ENCODE measurements at places on chromosomes 3 and 15.
A peak's percentile ranks its signal among the peaks of the same experiment; 100 is the strongest.

GRCh38 chr3:13113346-13114330 lies 40.4 kb upstream of the IQSEC1 start:
- DNase-seq, result no peak

DNA sequence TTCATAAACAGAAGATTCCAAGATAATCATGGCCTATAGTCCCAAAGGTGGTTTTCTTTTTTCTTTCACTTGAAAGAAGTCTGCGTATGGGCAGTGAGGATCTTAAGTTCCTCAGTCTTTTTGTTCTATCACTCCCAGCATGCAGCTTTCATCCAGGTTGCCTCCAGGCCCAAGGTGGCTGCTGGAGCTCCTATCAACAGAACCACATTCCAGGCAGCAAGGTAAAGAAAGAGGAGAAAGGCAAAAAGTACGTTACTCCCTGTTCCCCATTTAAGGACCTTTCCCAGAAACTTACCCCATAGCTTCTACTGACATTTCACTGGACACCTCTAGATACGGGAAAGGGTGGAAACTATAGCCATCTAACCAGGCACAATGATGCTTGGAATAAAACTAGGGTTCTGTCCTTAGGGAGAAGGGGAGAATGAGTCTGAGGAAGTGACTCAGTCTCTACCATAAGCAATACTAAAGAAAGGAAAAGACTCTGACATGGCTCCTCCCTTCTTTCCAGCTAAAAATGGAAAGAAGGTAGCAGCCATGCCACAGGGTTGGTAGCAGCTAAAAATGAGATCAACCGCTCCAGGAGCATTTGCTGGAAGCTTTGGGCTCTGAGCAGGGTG lies 313.9 kb upstream of the NR2E3 start:
- no peak for DNase-seq

GRCh38 chr3:13044496-13045240 lies 28.6 kb downstream of the IQSEC1 start:
- DNase-seq, result no peak

GRCh38 chr3:129616713-129617112 lies 10.2 kb upstream of the PLXND1 start:
- DNase-seq, result no peak

DNA sequence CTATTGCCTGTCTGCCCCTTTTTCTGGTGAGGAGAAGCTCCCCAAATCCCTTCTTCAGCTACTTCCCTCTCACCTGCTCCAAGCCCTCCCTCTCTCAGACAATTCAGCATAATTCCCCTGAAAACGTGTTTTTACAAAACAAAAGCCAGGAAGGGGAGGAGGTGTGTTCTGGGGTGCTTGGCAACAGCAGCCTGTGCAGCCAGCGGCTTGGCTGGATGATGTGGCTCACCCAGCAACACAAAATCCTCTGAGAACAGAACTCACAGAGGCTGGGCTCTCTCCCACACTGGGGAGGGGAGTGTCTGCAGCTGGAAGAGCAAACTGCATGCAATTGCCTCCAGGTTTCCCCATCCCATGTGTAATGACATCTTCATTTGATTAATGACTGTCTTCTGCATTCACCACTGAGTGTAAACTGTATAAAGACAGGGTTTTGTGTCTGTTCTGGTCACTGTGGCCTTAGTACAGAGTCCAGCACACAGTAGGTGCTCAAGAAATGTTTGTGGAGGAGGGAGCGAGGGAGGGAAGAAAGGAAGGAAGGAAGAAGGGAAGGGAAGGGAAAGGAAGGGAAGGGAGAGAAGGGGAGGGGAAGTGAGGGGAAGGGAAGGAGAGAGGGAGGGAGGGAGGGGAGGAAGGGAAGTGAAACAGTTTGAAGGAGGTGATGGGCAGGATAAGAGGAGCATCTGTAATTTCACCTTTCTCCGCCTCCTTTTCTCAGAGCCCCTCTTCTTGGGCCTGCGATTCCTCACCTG lies 70.1 kb upstream of the GLCE start:
- DNase-seq, result no peak

- no peak for DNase-seq
Observed at GRCh38 chr3:107983247-107983646, 107.6 kb downstream of the CD47 start.

GRCh38 chr3:57911593-57911992 lies 96.6 kb upstream of the FLNB start:
- DNase-seq, result no peak

- no peak for DNase-seq
Observed at GRCh38 chr15:88995449-88995848, 82.3 kb upstream of the MFGE8 start.

DNA sequence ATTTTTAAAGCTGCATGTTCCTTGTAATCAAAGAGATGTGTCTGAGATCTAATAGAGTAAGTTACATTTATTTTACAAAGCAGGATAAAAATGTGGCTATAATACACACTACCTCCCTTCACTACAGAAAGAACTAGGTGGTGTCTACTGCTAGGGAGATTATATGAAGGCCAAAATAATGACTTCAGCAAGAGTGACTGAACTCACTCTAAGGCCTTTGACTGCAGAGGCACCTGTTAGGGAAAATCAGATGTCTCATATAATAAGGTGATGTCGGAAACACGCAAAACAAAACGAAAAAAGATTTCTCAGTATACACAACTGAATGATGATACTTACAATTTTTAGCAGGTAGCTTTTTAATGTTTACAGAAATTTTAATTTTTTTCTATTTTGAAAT lies 19.1 kb downstream of the B3GNT5 start:
- no peak for DNase-seq

DNA sequence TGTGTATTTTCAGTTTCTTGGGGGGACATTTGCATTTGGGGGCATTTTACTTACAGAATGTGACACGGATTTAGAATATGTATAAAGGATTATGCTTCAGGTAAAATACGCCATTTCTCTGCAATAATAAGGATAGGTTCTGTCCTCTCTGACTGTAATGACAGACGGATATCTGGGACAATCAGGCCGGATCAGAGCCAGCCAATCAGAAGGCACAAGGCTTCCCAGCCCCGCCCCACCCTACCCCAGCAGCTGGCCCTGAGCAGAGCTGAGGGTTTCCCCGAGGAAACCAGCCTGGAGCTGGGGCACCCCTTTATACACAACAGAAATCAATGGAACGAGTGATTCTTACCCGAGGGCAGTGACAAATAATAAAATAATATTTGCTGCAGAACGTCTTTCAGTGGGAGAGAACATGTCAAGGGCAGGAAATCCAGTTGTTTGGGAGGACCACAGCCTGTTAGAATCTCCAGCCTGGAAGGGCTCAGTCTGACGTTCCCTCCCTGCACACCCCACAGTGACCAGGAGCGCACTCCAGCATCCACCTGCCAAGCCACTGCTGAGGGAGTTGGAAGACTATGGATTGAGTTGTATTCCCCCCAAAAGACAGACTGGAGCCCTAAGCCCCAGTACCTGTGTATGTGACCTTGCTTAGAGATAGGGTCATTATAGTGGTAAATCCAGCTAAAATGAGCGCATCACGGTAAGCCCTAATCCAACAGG lies 30.3 kb upstream of the SEC13 start:
- DNase-seq, result no peak

DNA sequence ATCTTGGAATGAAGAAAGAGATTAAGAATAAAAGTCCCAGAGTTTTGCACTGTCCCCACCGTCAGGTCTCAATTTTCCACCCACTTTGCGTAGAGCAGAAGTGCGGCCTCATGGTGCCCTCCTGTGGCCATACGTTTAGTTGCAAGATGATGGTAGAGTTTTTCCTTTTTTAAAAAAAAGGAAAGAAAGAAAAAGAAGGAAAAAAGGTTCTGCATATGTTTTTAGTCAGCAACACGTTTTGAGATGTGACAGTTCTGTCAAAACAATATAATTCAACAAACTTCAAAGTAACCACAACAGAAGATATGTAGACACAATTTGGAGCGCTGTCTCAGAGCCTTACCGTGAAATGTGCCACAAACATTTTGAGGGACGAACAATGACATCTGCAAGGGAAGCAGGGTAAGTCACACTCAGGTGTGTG lies 24.6 kb downstream of the EBLN2 start:
- DNase-seq, result no peak

DNA sequence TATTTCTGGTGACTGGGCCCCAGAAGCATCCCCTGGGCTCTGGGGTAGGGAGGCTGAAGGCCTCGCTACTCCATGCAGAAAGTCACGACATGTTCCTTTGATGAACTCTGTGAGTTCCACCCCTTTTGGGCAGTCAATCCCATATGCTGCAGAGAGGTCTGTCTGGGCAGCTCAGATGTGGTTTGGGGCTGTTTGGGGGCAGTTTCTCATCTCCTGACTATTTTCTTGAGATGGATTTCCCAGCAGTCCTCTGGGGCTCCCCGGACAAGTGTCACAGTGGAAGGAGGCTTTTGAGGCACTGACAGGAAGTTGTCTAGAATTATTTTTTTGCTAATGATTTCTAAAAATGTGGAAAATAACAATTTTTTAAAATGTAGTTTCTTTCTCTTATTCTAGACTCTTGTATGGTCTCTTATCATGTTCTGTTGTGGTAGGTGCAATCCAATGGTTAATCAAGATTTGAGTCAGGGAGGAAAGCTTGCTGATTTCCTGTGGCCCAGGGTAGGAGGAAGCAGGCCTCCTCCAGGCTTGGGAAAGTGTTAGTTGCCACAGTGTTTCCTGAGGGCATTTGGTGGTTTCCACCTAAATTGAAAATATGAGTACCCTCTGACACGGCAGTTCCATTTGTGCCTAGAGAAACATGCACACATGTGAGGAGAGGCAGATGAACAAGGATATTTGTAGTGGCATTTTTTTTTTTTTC lies 19.9 kb upstream of the TATDN2 start:
- no peak for DNase-seq

DNA sequence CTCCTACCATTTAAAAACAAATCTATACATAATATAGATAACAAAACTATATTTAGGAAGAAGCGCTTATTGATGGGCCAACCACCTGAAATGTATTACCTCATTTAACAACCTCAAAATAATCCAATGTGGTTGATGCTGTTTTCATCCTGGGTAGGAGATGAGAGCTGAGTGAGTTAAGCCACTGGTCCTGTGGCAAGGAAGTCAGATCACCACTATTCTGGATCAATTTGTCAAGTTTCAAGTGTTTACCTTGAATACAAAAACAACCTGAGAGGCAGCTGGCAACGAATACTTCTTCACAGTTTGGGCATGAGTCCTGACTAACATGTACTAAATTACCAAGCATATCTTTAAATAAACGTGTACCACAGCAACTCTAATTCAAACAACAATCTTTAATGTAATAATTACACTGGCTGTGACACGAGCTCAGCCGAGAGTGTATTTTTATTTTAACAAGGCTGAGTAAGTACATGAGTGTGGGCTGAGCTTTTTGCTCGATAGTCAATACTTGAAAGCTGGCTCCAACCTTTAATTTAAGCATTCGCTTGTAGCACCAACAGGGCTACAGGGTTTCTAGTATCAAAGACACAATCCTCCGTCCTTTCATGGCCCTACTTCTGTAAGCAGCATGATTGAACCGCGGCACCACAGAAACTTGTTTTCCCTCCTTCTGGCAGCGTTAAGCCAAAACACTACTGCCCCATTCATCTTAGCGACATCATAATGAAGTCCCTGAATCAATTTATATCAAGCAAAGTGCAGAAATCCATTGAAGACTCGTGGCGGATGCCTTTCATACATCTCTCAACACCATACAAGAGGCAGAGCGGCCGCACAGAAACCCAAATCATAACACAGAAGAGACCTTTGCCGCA lies 93.8 kb upstream of the ICE2 start:
- DNase-seq, result no peak

GRCh38 chr3:126448136-126448892 lies 27.4 kb downstream of the ZXDC start:
- no peak for DNase-seq

- DNase-seq, result no peak
Observed at GRCh38 chr15:63018639-63019038, 23.9 kb upstream of the TPM1 start.

GRCh38 chr3:49512781-49513355 lies 41.4 kb upstream of the BSN start:
- no peak for DNase-seq

- DNase-seq, result no peak
Observed at GRCh38 chr3:53677413-53677812, 168.8 kb downstream of the CHDH start.

DNA sequence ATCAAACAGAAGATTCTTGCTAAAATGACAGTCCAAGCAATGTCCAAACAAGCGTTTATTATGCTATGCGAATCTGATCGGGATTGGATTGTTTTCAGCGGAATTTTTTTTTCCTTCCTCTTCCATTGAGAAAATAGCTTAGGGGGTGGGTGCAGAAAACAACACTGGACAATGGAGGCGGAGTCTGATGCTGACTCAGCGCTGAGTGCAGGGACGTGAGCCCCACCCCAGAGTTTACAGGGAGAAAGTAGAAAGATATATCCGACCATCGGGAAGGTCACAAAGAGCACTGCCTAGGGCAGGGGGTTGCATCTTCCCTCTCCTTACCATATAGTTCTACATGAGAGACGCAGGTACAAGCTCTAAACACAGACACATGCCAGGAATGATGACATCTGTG lies 117.0 kb downstream of the FOXP1 start:
- DNase-seq, result no peak

- DNase-seq, result peak; percentile 53
Observed at GRCh38 chr15:70763120-70763949, at the start of gene UACA. Gene UACA (minus strand): TSS chr15:70763558. CDS start chr15:70763407, 151 bp downstream.

DNA sequence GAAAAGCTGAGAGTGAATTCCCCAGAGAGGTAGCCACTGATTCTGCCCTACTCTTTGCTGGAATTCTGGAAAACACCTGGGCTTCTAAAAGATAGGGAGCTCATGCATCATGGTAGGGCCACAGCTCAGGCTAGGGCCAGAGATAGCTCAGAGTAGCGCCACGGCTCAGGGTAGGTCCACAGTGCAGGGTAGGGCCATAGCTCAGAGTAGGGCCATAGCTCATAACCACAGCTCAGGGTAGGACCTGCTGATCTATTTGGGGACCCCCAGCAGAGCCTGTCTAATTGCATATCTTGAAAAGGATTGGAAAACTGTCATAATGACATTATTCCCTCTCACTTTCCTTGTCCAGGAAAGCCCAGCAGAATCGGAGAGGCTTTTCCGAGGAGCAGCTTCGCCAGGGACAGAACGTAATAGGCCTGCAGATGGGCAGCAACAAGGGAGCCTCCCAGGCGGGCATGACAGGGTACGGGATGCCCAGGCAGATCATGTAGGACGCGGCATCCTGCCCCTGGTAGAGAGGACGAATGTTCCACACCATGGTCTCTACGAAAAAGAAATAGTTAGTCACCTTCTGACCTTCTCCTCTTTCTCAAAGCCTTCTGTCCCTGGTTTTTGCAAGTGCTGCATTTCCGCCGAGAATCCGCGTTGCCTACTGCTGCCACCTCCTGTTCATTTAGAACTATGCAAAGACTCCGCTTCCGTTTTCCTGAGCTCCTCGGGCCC lies 14.5 kb downstream of the TAGLN3 start:
- no peak for DNase-seq

- DNase-seq, result no peak
Observed at GRCh38 chr3:171796625-171797264, 13.5 kb downstream of the PLD1 start.

- no peak for DNase-seq
Observed at GRCh38 chr15:62612771-62613170, 429.8 kb upstream of the TPM1 start.

DNA sequence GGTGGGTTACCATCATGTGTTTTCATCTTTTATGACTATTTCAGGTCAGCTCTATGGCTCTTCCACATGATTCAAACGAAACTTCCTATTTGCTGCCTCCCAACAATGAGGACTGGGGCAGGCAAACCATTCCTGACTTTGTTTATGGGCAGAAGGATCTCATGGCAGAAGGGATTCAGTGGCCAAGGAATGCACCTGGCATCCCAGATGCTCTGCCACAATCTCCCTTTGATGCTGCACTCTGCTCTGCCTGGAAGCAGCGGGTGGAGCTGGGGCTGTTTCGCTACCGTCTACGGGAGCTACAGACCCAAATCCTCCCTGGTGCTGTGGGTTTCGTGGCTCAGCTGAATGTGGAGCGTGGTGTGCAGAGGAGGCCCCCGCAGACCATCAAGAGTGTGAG lies 6.8 kb downstream of the GDPGP1 start:
- DNase-seq, result no peak
